ENCODE measurements at places on chromosomes 7 and 10.

DNA sequence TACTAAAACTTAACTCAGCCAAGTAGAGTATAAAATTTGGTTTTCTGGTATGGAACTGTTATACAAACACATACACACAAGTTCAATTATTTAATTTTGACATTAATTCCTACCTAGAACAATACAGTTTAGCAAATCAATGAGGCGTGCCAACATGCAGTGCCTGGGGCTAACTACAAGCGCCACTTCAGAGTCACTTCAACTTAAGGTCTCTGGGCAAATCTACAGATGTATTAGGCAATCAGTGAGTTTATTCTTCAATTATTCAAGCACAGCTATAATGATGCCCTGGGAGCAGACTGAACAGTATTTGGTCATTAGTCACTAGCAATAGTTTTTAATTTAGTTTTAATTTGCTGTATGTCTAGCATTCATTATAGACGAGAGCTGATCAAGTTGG is 51.6 kb downstream of the HIBADH start:
- no peak for DNase-seq

GRCh38 chr7:157488281-157488680 is 151.5 kb downstream of the DNAJB6 start:
- no peak for DNase-seq

GRCh38 chr10:34273340-34273739 is 541.8 kb downstream of the PARD3 start:
- no peak for DNase-seq

- peak; percentile 16 for DNase-seq
Observed at GRCh38 chr10:113520690-113521474, 32.0 kb upstream of the HABP2 start.

DNA sequence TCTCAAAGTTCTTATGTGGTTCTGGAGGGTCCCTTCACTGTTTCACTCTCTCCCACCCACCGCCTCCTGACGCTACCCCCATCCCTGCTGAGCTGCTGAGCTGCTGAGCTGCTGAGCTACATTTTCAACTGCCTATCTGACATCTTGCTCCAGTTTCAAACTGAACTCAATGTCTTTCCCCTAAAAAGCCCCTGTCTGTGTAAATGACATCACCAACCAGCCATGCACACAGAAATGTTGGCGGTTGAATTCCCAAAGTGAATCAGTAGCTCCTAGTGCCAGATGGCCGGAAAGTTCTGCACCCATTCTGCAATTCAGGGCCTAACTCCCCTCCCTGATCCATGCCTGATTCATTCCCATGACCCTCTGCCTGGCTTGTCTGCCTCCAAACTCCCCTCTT is 71.2 kb downstream of the WNT2 start:
- DNase-seq, result no peak

DNA sequence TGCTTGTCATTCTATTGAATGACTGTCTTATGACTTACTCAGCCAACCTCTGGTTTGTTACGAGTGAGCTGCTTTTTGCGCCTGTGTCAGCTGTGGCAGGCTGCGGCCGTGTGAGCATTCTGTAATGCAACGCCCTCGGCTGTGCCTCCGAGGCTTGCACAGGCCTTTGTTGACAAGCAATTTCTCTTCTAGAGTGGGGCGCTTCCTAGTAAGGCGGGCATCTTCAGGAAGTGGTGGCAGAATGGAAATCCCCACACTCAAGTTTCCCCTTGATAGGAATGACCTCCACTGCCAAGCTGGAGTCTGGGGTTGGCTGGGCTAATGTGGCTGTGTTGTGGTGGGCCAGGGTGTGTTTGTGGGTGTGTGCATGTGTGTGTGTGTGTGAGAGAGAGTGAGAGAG is 20.2 kb upstream of the TMEM178B start:
- peak; percentile 40 for DNase-seq

DNA sequence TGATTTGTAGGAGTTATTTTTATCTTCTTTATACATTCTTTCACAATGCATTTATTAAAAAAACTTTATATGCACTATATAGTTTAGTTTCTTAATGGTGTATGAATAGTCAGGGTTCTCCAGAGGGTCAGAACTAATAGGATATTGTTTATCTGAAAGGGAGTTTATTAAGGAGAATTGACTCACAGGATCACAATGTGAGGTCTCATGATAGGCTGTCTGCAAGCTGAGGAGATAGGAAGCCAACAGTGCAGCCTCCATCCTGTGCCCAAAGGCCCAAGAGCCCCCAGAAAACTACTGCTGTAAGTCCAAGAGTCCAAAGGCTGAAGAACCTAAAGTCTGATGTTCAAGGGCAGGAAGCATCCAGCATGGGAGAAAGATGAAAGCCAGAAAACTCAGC is 192.8 kb upstream of the AHR start:
- DNase-seq, result no peak

DNA sequence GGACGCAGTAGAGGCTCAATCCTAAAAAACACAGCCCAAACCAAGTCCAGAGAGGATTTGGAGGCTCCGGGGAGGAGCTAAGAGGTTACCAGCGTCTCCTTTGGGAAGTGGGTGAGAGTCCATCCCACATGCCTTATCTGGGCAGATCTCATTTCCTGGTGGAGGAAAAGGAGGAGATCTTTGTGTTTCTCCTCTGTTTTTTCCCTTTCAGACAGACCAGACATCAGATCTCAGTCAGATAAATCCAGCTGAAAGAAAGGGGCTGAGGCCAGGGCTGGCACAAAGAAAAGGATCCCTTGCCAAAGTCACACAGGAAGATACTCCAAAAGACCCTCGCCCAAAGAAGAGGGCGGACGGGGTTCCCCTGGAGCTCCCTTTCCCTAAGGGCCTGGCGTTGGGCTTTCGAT is 58.3 kb upstream of the COMTD1 start:
- no peak for DNase-seq

GRCh38 chr7:157568770-157569584 is 232.2 kb downstream of the DNAJB6 start:
- DNase-seq, result peak; percentile 31

- no peak for DNase-seq
Observed at GRCh38 chr10:43239756-43240155, 27.1 kb downstream of the RASGEF1A start.

GRCh38 chr7:39588416-39588815 is 22.2 kb downstream of the YAE1 start:
- no peak for DNase-seq

DNA sequence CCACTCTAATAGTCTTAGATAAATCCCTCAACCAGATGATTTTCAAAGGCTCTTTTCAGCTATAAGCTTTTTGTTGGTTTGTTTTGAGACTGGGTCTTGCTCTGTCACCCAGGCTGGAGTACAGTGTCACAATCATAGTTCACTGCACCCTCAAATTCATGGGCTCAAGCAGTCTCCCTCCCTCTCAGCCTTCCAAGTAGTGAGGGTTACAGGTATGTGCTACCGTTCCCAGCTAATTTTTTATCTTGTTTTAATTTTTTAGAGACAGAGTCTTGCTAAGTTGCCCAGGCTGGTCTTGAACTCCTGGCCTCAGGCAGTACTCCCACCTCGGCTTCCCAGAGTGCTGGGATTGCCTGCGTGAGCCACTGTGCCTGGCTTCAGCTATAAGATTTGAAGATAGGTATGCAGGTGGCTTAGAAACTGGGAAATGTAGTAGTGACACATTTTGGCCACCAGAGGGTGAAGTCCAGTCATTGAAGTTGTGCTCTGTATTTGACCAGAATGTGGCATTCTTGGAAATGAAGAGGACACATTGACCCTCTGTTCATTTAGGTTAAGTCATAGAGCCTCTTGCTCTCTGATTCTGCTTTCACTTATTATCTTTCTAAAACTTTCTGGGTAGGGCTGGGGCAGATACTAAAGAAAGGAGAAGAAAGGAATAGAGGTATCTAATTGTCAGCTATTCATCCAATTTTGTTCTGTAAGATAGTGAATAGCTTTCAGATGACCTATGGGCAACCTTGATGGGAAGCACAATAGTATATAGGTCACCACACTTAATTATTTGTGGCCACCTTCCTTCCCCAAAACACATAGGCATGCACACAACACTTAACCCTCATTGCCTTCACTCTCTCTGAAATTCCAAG is 36.0 kb downstream of the R3HCC1L start:
- DNase-seq, result peak; percentile 4

DNA sequence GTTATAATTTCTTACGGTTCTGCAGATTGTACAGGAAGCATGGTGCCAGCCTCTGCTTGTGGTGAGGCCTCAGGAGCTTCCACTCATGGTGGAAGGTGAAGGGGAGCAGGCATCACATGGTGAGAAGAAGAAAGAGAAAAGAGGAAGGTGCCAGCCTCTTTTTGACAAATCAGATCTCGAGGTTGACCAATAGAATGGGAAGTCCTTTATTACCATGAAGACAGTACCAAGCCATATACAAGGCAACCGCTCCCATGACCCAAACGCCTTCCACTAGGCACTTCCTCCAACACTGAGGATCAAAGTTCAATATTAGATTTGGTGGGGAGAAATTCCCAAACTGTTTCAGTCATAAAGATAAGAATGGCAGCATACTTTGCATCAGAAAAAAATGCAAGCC is 502.8 kb downstream of the GLRX3 start:
- no peak for DNase-seq

GRCh38 chr10:88271761-88272543 is 311.2 kb downstream of the RNLS start:
- DNase-seq, result no peak

GRCh38 chr7:39890411-39890810 is 59.6 kb upstream of the CDK13 start:
- DNase-seq, result no peak

GRCh38 chr7:133646472-133647315 is 393.8 kb downstream of the EXOC4 start:
- no peak for DNase-seq

DNA sequence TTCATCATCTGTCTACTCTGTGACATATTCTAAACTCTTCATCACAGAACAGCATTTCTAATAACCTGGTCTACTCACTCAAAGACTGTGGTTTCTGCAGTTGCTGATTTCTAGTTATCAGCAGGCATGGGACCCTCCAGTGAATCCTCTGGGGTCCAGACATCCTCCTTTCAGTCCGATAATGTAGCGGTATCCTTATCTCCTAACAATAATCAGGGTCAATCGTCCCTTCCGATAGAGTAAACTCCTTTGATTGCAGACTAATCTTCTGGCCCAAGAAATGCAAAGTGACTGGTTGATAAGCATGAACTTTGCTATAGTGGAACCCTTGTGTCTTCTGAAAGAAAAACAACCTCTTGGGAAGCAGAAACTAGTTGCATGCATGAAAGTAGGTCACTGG is 1209.8 kb upstream of the CELF2 start:
- no peak for DNase-seq

DNA sequence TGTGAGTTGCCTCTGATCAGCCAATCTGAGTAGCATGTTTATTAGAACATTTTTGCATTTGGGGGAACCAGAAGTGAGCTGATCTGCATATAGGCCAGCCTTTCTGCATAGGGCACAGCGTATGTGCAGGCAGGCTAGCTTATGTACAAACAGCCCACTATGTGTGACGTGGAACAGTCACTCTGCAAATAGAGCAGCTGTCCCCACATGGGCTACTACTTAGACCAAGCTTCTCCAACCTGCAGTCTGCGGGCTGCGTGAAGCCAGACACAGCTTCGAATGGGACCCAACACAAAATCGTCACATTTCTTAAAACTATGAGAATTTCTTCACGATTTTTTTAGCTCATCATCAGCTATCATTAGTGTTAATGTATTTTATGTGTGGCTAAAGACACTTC is 134.1 kb upstream of the FAM20C start:
- DNase-seq, result no peak

GRCh38 chr10:92238054-92238585 is 52.8 kb downstream of the CPEB3 start:
- no peak for DNase-seq

DNA sequence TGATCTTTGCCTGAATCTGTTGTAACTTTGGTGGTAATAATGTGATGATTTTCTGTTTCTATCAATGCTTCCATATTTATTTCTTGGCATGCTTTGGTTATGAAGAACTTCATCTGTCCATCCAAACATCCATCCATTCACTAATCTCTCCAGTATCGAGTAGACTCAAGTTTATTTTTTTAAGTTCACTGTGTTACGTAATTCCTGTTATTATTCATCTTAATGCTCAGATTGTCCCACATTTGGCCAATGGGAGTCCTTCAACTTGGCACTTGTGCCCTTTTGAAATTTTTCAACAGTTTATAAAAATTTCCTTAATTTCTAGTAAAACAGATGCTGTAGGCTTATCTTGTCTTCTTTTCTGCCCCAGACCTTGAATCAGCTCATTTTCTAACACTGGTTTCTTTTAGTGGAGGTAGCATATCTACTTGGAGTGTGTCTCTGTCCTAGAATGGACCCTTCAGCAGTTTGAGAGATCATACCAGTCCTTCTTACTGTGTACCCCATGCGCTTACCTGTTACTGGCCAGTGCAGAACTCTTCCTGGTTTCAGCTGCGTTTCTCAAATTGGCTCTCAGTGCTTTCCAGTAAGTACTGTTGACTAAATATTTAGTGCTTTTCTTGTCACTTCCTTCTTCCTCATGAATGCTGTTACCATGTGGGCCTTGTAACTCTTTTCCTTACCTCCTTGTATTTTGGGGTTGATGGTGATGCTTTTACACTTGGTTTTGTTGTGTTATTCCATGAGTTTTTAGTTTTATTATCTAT is 100.8 kb downstream of the MLLT10 start:
- no peak for DNase-seq

GRCh38 chr10:132988988-132989387 is 46.6 kb upstream of the CFAP46 start:
- DNase-seq, result no peak

Measured in stimulated activated CD4-positive, alpha-beta T cell treated with anti-CD3 and anti-CD28 coated beads, TNF-alpha, amount 100 ng/mL, for 48 hours (primary cell).